ENCODE measurements at places on chromosomes 16 and 17. TPM values are rescaled to one million over a fixed set of nuclear protein-coding genes. Genes with fewer than 3 reads are reported as not detected.

The GRIN2A gene
- total RNA-seq: 0.10 TPM

DNA sequence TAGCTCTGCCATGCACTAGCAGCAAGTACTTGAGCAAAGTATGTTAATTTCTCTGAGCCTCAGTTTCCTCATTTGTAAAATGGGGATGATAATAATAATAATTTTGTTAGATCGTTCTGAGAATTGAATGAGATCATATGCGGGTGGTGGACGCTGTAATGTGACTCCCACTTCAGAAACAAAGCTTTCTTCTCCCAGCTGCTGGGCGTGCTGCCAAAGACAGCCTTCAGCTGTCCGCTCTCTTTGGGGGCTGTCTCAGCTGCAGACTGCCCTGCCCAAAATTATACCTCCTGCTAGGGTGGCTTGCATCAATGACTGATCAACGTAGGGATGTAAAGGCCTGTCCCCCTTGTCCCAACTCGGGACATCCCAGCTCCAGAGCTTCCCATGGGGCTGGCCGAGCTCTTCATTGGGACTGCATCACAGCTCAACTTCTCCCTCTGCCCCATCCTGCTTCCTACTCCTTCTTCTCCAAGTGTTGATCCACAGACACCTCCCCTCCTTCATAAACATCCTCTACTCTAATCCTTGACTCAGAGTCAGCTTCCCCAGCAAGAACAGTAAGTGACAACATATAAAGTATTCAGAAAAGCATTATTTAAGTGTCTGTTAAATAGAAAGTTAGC, 30.7 kb upstream of the CDH5 start:
- peak; percentile 57 for DNase-seq

GRCh38 chr16:27080895-27081294, 14.2 kb downstream of the C16orf82 start:
- DNase-seq: no peak

DNA sequence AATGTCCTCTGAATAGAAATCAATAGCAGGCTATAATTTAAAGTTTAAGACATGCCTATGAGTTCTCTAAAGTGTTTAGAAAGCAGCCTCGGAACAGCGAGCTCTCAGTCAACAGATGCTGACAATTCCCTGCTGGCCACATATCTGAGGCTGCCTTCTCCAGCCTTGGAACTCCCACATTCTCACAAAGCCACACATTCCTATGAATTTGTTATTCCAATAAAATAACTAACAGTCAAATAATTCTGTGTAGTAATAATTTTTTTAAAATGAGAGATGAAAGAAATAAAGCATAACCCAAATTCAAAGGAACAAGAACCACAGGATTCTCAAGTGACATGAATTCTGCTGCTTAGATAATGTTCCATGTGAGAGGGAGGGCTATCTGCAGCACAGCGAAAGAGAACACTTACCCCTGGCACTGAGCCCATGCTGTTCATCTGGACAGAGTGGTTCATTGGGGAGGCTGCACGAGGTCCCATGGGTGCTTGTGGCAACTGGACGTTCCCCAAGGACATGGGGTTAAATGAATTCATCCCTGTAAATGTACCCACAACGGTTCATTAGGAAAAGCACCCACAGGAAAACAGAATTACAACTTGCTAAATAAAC, 56.9 kb upstream of the TRAP1 start:
- no peak for DNase-seq

The HEATR9 gene
- 0.89 TPM for total RNA-seq

The CFAP97D1 gene
- 0.17 TPM for total RNA-seq

- DNase-seq: no peak
Measured at GRCh38 chr17:63407741-63408330, 38.3 kb downstream of the CYB561 start.

DNA sequence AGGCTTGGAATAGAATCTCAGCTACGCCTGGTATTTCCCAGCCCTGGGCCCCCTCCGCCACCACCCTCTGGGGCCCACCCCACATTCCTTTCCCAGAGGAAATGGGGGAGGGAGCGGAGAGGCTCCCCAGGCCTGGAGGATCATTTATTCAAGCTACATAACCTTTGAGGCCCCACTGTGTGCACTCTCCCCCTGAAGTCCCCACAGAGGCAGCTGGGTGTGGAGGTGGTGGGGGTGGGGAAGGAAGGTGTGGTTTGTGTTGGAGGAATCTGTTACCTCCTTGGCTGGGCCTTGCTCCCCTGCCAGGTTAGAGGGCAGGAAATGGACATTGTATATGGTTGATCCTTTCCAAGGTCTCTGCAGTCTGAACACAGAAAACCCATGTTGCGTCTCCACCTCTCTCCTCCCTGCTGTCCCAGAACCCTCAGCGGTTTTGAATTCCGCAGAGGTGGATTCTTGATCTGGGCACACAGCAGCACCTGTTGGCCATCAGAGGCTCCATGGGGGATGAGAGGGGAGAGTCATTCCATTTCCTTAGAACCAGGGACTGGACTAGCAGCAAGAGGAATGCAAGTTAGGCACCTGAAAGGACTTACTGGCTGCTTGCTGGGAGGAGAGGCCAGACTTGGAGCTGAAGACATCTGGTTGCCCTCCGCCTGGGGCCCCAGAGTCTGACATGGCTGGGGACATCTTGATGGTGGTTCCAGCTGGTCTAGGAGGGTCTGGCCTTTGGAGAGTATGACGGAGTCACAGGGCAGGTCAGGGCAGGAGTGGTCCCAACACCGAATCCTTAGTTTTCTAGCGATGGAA, 23.0 kb downstream of the ARHGAP23 start:
- DNase-seq: no peak
